Stimulated activated CD4-positive, alpha-beta T cell treated with anti-CD3 and anti-CD28 coated beads, Interleukin-1b, Interleukin-23, amount 100 ng/mL, for 4 hours (primary cell): ENCODE measurements at places on chromosomes 3 and 15.

DNA sequence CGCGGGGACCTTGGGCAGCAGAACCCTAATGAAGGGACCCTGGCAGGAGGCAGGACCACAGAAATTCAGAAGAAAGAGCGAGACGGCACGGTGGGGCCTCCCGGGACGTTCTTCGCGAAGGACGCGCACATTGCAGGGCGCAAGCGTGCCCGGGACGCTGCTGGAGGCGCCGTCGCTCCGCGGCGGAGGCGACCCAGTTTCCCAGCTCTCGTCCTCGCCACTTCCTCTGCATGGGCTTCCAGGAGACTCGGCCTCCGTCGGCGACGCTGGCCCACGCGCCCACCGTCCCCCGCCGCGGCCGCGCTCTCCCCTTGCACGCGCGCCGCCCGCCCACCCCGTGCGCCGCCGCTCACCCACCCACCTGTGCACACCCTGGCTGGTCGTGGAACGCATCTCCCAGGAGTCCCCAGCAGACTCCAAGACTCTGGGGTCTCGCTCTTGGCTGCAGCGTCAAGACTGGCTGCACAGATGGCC, 31.8 kb upstream of the SMAD3 start:
- peak; percentile 24 for DNase-seq

GRCh38 chr3:48697952-48698351, 12.2 kb upstream of the NCKIPSD start:
- no peak for DNase-seq

DNA sequence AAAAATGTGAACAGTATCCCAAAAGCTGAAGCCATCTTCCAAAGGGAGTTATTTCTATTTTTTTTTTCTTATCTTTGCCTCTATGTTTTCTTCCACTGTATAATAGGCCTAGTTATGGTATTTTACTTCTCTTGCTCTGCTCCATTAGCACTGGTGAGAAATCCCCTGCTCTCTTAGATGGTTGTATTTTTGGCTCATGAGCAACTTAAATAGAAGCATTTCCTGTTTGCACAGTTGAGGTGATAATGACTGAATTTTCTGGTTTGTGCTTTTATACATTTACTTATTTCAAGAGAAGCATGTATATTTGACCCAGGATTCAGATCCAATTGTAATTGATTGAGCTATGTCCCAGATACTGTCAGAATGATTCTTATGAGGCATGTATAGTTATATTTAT, 61.6 kb upstream of the CD200R1L start:
- no peak for DNase-seq

DNA sequence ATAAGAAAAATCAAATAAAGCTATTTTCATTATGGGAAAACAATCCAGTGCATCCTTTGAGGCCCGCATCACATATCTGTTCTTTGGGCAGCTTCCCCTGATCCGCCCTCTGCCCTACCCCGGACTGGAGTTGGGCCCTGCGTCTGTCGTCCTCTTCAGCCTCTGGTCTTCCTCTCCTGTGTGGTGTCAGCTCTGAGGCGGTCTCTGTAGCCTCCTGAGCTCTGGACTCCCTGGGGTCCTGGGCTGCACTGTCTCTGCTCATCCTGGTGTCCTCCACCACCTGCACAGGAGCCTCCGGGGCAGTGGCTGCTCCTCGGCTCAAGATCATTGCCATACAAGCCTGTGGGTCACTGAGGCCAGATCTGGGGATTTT, 7.4 kb upstream of the SNX22 start:
- no peak for DNase-seq

DNA sequence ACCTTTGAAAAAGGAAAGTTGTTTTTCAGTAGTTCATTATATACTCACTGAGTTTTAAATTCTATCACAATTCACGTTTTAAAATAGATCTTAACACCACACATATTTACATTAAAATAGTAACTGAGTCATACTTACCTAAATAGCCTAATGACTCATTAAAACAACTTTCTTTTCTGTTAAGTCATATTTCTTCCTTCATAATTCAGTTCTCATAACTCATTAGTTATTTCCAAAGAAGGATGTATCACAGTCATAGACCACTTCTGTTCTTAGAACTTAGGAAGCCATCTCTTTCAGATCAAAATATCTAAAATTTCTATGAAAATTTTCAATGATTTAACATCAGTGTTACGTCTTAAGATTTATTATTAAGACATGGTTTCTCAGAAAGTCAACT, 885.9 kb downstream of the FHIT start:
- no peak for DNase-seq

DNA sequence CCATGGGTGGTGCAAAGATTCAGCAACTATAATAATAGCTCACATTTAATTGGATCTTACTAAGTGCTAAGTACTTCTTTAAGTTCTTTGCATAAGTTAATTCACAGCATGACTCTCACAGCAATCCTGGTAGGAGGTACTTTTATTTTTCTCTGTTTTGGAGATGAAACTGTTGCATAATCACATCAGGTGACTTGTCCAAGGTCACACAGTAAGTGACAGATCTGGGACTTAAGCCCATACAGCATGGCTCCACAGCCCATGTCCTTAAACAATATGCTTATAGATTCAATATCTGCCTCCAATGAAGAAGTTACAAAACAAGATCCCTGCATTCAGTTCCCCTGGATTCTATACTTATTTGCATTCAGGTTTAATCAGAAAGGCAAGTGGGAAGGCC, 171.8 kb downstream of the CNTN3 start:
- DNase-seq: no peak

- no peak for DNase-seq
These were observed 72.8 kb downstream of the ITPR1 start for GRCh38 chr3:4565809-4566501.

DNA sequence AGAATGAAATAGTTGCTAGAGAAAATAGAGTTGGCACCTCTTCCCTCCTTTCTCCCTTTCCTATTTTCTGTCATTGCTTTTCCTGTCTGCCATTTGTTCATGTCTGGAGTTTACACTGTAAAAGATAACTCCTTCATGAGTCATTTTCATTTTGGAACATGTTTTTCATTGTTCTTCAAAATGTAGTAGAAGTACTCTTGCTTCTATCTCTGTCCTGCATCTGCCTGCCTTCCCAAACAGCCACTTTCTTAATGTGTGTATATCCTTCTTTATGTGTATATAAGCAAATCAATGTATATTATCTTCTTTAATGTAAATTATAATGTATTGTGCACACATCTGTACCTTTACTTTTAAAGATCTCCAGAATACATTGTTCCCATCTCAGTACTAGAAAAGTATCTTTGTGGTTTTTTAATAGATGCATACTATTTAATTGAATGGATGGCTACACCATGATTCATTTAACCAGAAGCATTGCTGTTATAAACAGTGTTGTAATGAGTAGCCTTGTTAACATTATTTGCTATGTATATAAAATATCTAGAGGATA, 41.1 kb downstream of the TSC22D2 start:
- DNase-seq: no peak

DNA sequence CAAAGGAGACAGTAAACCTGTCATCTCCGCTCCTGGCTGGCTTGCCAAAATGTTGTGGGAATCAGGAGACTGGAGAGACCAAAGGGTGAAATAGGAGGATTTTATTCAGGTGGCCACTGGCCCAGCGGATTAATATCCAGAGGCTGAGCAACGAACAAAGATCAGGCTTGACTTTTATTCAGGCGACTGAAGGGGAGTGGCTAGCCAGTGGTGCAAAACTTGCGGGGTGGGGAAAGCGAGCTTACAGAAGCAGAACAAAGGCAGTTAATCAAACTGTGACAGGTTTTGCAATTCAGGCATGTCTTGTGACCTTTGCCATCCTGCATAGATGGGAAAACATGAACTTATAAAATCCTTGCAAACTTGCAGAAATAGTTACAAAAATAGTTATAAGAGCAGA, 19.8 kb upstream of the ACAD9 start:
- DNase-seq: no peak

GRCh38 chr3:69998759-69999139, 784 bp upstream of the SAMMSON start:
- DNase-seq: no peak

DNA sequence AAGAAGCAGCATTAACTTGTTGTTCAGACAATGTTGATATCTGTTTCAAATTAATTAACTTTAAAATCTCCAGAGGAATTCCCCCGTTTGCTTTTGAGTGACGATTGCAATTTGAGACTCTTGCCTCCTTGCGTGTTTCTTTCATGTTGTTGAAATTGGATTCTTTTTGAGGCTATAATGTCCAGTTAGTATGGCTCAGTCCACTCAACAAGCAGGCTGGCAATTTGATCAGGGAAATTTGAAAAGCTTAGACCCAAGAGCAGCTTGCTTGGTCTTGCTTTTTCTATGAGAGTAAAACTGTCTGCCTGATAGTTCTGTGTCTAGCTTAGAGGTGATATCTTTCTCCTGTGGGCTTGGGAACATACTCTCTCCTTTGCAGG, 2.0 kb downstream of the ARID3B start:
- DNase-seq: no peak

GRCh38 chr15:75232826-75233503, 25.2 kb upstream of the GOLGA6C start:
- DNase-seq: no peak

DNA sequence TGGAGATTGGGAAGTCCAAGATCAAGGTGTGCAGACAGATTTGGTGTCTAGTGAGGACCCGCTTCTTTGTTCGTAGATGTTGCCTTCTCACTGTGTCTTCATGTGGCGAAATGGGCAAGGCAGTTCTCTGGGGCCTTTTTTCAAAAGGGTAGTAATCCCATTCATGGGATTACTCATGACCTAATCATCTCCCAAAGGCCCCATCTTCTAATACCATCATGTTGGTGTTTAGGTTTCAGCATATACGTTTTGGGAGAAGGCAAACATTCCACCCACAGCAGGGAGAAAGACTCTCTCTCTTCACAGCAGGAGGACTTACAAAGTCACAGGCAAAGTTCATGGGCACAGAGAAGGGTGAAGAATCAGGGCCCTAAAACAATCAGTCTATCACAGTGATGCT, 252.1 kb downstream of the RPLP1 start:
- no peak for DNase-seq

GRCh38 chr3:189239616-189240015, 67.8 kb downstream of the TPRG1 start:
- no peak for DNase-seq

GRCh38 chr3:101925564-101925963, 76.2 kb downstream of the NFKBIZ start:
- no peak for DNase-seq

- no peak for DNase-seq
These were observed 152.6 kb upstream of the GBE1 start for GRCh38 chr3:81913886-81914663.

- DNase-seq: peak; percentile 3
These were observed 79.8 kb downstream of the ABHD5 start for GRCh38 chr3:43770426-43771103.

GRCh38 chr3:129016356-129016719, 15.2 kb downstream of the EFCC1 start:
- peak; percentile 26 for DNase-seq

GRCh38 chr15:74206801-74207281, 4.3 kb upstream of the STRA6 start:
- no peak for DNase-seq

DNA sequence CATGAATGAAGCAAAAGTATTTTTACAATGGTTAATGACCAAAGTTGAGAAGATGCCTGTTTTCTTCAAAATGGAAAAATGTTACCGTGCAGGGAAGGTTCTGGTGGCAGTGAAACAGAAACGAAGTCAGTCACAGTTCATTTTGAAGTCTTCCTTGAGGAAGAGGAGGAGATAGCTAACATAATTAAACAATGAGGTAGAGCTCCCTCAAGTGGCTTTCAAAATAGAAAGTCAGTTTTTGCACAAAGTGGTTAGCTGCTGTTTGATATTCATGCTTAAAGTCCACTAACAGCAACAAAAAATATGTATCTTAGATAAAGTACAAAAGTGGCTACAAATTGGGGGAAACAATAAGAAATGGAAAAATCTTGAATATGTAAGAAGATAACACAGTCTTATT, 87.3 kb downstream of the TFG start:
- DNase-seq: no peak

DNA sequence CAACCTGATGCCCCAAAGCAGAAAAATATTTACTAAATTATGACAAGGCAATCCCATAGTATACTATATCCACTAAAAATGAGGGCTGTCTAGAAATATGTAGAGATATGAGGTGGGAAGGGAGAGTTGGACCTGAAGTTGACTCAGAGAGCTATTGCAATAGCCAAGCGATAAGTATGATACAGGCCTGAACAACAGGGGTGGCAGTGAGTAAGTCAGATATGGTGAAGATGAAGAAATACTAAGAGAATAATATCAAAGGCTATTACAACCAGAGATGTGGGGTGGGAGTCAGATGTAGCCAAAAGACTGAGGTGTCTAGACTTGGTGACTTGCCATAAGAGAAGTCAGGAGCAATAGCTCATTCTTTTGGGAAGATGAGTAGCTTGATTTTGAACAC, 9.2 kb downstream of the HSPBAP1 start:
- no peak for DNase-seq

GRCh38 chr3:180252683-180253082, 215.9 kb upstream of the PEX5L start:
- DNase-seq: no peak

- DNase-seq: no peak
These were observed 480.5 kb upstream of the CBLB start for GRCh38 chr3:106349191-106349881.

GRCh38 chr3:117052395-117052794, 342.8 kb downstream of the TUSC7 start:
- DNase-seq: no peak

- DNase-seq: no peak
These were observed 8.5 kb upstream of the SYNM start for GRCh38 chr15:99096173-99096893.

- no peak for DNase-seq
These were observed 61.5 kb downstream of the HOMER2 start for GRCh38 chr15:82890995-82891390.

DNA sequence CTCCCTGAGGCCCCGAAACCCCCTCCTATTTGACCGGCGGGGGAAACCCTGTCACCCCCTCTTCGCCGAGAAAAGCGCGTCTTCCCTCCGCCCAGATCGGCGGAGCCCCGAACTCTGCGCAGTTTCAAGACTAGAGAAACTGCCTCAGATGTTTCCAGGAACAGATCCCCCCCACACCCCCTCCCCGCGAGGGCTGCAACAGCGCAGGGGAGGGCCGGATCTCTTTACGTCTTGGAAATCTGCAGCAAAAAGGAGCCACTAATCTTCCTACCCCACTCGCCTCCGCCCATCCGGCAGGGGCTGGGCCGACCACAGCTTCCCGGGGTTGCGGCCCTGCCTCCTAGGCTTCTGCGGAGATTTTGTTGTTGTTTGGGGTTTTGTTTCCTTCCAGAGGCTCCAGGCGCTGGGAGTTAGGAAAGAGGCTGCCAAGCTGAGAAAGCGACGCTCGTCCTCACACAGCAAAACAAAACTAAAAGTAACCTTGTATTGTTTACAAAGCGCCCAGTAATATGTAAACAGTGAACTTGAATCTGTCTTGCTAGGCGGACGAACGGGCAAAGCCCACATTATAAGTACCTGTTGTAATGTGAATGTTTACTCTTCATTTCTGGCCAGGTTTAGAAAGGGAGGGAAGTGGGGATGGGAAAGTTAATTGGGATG, 2.2 kb downstream of the FOXB1 start:
- DNase-seq: peak; percentile 45
